ENCODE measurements at places on chromosomes 7 and 10. TPM values are rescaled to one million over a fixed set of nuclear protein-coding genes. Genes with fewer than 3 reads are reported as not detected.

Gene ANKRD61
- polyA plus RNA-seq, result not detected

Gene COX15
- 13.5 TPM for polyA plus RNA-seq

Gene TMEM213
- polyA plus RNA-seq, result 0.83 TPM

Gene NRF1
- 6.9 TPM for polyA plus RNA-seq

Gene KNDC1
- polyA plus RNA-seq, result 3.2 TPM

Measured in lung (tissue), 17 donors.